Endothelial cell (in vitro differentiated cells): ENCODE measurements at places on chromosomes 16 and 17.

DNA sequence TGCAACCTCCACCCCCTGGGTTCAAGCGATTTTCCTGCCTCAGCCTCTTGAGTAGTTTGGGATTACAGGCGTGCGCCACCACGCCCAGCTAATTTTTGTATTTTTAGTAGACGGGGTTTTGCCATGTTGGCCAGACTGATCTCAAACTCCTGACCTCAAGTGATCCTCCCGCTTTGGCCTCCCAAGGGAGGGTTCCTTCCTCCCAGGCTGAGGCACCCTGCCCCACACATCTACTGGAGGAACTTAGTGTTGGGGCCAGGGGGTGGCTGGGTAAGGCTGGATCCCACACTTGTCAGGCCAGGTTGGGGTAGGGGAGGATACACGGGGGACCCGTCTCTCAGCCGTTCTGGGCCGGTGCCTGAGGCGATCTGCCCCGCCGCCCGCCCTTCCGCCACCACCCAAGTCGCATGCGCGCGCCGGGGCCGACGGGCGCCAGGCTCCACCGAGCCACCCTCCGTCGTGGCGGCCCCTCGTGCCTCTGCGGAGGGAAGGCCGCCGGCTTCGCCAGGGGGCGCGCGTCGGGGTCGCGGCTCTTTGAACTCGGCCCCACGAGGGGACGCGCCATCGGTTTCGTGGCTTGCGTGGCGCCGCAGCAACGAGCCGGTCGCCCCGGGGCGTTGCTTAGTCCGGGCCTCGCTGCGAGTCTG is 15.9 kb downstream of the GRB7 start:
- peak; percentile 49 for DNase-seq

GRCh38 chr16:58755989-58756649 is 22.0 kb upstream of the GOT2 start:
- DNase-seq, result peak; percentile 71

GRCh38 chr16:79599837-79600637 is 500 bp downstream of the MAF start:
- peak; percentile 67 for DNase-seq

GRCh38 chr17:28954886-28955285 is 3.6 kb upstream of the PHF12 start:
- no peak for DNase-seq

DNA sequence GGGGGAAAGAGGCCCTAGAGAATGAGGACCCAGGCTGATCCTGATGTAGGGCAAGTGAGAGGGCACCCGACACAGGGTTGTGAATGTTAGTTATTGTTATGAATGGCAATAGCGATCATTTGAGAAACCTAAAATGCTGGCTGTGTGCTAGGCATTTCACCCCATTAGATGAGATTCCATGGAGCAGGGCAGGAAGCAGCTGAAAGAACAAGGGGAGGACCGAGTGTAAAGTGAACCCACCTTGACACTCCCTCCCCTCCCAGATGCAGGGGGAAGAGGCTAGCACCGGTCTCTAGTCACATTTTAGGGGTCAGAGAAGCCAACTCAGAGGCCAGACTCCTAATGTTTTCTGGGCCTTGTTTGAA is 553 bp upstream of the CORO6 start:
- DNase-seq, result no peak

DNA sequence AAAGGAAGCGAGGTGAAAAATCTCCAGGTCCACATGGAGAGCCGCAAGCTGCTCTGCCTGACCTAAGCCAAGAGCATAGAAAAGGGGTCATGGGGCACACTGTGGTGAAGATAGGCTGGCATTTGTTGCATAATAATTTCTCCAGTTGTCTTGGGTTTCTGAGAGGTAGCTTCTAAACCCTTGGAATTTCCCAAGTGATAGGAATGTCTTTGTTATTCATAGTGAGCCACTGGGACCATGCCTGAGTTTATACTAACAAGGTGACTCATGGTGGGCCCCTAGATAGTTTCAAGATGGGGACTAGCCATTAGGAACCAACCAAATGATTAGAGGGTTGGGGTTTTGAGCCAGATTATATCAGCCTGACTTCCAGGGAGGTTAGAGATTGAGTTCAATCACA is 25.6 kb downstream of the SOST start:
- DNase-seq, result no peak

GRCh38 chr16:20673882-20674683 is 23.4 kb downstream of the ACSM1 start:
- no peak for DNase-seq

DNA sequence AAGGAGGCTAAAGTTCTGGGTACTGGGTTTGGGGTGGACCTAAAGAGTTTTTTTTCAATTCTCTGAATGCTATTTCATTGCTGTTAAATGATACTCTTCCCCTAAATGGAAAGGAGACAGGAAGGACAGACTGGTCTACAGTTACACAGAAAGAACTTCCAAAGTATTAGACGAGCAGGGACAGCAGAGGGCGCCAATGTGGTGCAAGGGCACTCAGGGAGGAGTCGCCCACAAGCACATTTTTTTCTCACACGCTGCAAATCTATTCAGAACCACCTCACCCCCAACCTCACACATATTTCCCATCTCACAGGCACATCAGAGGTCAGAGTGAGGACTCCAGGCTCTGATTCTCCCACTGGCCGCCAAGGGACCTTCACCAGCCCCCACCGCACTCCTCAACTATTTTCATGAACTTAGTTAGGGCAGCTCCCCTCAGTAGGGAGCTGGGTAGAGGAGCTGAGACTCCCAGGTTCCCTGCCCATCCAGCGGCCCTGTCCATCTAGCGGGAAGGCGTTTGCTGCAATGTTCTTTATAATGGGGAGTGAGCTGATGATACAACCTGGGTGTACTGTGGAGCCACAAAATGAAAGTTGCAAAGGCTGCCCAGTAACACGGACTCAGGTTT is 6.8 kb upstream of the CA4 start:
- peak; percentile 93 for DNase-seq

DNA sequence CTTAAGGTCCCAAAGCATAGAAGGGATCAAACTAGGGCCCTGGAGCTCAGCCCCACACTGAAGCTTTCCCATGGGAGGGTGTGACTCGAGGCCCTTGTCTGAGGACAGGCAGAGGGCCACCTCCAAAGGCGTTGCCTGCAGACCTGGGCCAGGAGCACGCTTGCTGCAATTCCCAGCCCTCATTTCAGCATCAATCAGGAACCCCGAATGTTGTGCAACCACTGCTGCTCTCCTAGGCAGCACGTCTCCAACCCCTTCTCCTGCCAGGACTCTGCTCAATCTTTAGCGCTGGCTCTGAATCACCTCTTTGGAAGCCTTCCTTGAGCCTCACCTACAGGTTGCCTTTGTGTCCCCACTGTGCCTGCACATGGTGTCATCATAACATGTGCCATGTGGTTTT is 14.0 kb upstream of the ATP2C2 start:
- no peak for DNase-seq

DNA sequence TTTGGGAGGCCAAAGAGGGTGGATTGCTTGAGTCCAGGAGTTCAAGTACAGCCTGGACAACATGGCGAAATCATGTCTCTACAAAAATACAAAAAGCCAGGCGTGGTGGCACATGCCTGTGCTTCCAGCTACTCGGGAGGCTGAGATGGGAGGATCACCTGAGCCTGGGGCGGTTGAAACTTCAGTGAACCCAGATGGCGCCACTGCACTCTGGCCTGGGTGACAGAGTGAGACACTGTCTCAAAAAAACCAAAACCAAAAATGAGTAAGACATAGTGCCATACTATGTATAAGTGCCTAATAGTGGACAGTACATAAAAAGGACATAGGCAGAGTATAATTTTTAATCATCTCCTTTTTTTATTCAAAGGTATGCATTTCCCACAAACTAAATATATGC is 4.0 kb downstream of the CTC1 start:
- no peak for DNase-seq

DNA sequence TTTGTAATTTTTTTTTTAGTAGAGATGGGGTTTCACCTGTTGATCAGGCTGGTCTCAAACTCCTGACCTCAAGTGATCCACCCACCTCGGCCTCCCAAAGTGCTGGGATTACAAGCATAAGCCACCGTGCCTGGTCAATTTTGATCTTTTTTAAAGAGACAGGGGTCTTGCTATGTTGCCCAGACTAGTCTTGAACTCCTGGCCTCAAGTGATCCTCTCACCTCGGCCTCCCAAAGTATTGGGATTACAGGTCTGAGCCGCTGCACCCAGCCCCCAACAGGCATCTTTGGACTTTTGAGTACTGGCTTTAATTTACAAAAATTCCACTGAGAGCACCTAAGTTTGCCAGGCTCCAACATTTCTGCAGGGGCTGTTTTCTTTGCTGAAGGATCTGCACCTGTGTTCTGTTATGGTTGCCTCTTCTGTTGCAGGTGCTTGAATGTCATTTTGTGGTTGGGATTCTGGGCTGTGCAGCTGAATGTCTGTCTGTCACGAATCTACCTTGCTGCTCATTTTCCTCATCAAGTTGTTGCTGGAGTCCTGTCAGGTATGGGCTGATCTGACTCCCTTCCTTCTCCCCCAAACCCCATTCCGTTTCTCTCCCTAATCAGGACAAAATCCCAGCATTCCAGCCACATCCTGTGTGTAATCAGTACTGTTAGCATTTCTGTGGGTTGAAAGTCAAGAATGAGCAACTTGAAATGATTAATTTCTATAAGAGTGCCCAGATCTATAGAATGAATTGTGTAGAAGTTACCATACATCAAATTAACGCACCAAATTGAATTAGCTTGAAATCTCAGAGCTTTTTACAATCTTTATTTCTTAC is 8.5 kb downstream of the G6PC1 start:
- DNase-seq, result no peak
